ENCODE measurements at places on chromosomes 3 and 15.

DNA sequence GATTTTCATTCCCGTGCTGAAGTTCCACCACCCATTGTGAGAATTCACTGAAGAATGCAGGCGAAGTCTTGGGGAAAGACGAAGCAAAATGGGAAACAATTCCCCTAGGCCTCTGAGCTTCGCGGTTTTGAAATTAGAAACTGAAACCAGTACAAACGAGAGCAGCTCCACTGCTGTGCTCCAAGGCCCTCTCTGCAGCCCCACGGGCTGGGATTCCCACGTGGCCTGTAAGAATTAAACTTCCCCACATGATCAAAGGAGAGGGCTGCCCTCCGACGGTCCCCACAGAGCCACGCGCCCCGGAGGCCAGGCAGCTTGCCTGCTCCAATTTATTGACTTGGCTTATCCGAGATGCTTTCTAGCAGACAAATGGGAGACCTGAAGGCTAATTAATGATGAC is 144.0 kb downstream of the GREM1 start:
- no peak for DNase-seq

GRCh38 chr3:46154311-46154710 is 53.8 kb downstream of the CCR1 start:
- DNase-seq: no peak

GRCh38 chr3:126781889-126782491 is 78.0 kb downstream of the CHCHD6 start:
- DNase-seq: no peak

DNA sequence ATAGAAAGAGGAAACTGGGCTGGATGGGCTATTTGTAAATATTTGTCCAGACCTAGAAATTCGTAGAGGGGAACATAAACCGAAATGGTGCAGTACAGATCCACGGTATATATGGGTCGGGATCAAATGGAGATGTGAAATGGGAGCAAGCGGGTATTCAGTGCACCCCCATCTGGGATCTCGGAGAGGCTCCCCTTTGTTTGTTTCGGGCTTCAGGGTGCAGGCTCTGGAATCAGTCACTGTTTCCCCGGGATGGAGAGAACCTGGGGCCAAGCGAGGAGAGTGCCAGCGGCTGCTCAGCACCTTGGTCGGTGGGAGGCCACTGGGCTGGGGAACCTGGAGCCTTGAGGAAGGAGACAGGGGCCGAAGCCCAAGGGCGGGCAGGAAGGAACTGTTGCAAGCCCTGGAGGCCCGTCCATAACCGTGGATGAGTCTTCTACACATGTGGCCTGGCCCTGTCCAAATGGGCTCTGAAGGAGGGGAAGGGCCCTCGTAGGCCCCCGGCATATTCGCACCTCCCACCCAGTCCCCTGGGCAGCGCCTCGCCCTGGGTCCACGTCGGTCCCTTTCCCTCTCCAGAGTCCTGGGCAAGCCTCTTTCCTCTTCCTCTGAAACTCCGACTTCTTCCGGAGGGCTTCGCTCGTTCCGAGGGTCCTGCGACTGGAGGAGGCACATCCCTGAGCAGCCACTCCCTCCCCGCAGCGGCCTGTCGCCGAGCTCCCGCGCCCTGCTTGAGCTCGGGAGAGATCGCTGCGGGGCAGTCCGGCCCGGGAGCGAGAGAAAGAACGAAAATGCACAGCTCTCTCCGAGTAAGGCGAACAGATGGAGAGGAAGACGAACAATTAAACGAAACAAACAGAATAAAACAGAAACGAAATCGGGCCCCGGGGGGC is 3.0 kb downstream of the ISL2 start:
- no peak for DNase-seq

DNA sequence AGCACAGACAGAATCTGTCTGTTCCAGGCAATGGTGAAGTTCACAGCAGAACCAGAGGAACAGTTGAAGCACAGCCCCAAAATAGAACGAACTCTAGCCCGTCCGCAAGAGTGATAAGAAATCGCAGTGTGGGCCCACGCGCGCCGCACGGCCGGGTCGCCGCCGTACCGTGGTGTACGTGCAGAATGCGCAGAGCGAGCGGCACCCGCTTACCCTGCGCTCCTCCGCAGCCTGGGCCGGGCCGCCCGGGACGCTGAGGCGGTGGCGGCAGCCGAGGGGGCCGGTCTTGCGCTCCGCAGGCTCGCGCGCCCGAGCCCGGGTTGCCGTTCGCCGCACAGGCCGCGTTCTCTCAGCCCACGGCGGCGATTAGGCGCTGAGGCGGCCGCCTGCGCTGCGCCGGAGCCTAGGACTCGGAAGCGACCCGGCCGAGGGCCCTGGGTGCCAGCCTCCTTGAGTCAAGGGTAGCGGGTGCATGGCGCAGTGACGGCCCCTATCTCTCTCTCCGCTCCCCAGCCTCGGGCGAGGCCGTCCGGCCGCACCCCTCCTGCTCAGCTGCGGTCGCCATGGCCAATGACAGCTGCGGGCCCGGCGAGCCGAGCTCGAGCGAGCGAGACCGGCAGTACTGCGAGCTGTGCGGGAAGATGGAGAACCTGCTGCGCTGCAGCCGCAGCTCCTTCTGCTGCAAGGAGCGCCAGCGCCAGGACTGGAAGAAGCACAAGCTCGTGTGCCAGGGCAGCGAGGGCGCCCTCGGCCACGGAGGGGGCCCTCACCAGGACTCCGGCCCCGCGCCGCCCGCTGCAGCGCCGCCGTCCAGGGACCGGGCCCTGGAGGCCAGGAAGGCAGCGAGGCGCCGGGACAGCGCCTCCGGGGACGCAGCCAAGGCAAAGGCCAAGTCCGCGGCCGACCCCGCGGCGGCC is 20.5 kb downstream of the WDR73 start:
- DNase-seq: peak; percentile 61

GRCh38 chr3:27792869-27793268 is 70.7 kb upstream of the EOMES start:
- DNase-seq: no peak
